ENCODE measurements at places on chromosomes 4 and X.

- DNase-seq: no peak
These were observed 277.0 kb upstream of the INTU start for GRCh38 chr4:127355743-127356142.

- no peak for DNase-seq
These were observed 841.6 kb upstream of the AADAT start for GRCh38 chr4:170931321-170931720.

DNA sequence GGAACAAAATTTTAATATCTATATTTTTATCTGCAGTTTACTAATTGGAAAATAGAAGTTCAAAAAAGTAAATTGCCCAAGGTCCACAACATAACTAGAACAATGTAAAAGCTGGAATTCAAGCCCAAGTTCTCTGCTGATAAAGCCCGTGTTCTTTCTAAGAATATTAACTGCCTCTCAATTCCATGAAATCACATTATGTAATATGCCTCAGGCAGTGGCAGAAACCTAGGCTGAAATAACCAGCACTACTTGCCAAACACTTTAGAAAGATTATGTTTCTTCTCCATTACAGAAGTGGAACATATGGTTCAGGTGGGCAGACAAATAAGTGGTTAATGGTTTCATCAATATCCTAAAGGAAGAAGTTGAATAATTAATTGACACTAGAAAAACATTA, 56.7 kb upstream of the ADGRL3 start:
- peak; percentile 8 for DNase-seq

DNA sequence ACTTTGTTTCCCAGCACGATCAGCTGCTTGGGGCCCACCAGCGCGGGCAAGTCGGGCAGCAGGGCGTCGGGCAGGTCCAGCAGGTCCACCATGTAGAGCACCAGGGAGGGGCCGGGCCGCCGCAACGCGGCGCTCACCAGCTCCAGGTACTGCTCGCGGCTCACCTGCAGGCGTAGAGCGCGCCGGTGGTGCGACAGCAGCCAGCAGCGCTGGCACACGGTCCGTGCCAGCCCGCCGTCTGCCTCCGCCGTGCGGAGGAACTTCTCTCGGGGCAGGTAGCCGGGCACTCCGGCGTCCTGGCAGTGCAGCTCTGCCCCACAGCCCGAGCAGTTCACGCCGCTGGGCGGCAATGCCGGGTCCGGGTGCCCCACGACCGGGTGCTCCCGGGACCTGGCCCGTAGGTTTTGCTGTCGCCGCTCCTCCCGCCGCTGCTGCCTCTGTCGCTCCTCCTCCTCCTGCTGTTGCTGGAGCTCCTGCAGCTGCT, 527 bp downstream of the NOA1 start:
- DNase-seq: peak; percentile 50

DNA sequence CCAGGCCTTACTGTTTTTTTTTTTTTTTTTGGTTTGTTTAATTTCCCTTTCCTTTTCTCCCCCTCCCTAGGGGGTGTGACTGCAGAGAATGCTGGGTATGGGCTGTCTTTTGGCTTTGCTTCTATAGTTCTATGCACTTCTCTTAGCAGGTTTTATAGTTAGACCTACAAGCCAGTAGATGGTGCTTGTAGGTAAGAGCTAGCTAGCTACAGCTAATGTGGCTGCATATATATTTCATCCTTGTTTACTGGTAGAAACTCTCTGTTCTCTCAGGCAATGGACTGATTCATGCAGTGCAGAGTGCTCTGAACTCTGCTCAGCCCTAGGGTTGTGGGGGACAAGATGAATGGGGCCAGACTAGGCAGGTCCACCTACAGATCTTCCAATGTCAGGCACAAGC, 246.4 kb downstream of the SH2D1A start:
- DNase-seq: no peak

- DNase-seq: peak; percentile 6
These were observed 162.6 kb downstream of the MAB21L2 start for GRCh38 chr4:150744570-150744969.

DNA sequence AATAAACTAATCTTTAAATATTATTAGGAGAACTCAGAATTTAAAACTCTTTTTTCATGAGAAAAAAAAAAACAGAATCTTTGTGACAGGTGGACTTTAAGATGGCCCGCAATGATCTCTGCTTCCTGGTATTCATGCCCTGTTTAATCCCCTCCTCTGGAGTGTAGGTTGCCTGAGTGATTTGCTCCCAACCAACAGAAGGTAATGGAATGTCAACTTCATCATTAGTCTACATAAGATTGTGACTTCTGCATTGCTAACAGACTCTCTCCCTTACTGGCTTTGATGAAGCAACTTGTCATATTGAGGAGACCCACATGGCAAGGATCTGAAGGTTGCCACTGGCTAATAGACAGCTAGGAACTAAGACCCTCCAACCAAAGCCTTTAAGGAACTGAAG, 88.8 kb downstream of the CORIN start:
- DNase-seq: no peak

- peak; percentile 25 for DNase-seq
These were observed 48.2 kb upstream of the KLF3 start for GRCh38 chr4:38615847-38616246.

GRCh38 chr4:5030221-5030620, 11.0 kb upstream of the CYTL1 start:
- DNase-seq: no peak

GRCh38 chr4:10403633-10404445, 53.4 kb downstream of the ZNF518B start:
- DNase-seq: peak; percentile 59

DNA sequence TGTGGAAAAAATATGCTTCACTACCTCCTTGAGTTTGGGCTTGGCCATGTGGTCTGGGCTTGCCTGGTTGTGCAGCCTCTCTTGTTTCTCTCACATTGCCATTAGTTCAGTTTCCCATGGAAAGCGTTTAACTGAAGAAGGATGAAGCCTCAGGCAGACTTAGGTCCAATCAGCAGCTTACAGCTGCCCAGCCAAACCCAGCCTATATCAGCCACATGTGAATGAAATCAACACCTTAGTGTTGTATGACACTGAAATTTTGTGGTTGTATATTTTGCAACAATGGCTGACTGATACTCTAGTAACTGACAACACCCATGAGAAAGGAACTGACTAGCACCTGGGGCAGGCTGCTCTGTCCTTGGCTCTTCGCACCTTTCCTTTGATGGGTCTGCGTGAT, 81.2 kb downstream of the KLF8 start:
- DNase-seq: peak; percentile 88

- no peak for DNase-seq
These were observed 180.3 kb upstream of the MXRA5 start for GRCh38 chrX:3526731-3527130.

GRCh38 chrX:102720237-102721168, at the start of gene GPRASP3:
Gene GPRASP3, plus strand, starts transcription at chrX:102720743. Its CDS starts 28,253 bp downstream, at chrX:102748996.
- peak; percentile 60 for DNase-seq

DNA sequence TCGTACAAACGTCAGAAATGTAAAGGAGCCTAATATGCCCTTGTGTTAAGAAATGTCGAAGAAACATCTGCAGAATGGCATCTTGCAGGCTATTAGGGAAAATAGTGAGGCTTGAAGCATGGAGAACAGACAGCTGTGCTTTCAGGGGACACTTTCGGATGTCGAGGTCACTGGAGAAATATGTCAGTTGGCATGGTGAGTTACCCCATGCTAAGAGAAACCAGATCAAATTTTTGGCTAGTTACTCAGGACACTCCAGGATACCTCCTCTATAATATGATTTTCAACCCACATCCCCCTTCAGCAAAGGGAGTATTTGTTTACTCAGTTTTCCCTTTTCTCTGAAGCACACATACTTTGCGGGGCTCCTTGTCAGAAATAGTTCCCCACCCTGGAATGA, 171.4 kb downstream of the GPC3 start:
- DNase-seq: no peak

GRCh38 chr4:156291317-156291716, 337.7 kb upstream of the CTSO start:
- peak; percentile 73 for DNase-seq

DNA sequence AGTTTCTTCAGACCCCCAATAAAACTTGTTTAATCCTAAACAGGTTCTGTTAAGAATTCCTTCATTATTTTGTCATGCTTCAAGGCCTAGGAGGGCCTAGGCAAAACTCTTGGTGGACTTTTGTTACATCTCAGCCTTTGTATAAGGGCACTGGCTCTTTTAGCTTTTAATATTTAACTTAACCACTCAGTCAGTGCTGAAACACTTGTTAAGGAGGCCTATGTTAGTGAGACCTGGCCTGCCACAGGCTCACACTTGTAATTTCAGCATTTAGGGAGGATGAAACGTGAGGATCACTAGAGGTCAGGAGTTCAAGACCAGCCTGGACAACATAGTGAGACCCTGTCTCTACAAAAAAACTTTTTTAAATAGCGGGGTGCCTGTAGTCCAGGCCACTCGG, 32.7 kb upstream of the PGK1 start:
- no peak for DNase-seq

DNA sequence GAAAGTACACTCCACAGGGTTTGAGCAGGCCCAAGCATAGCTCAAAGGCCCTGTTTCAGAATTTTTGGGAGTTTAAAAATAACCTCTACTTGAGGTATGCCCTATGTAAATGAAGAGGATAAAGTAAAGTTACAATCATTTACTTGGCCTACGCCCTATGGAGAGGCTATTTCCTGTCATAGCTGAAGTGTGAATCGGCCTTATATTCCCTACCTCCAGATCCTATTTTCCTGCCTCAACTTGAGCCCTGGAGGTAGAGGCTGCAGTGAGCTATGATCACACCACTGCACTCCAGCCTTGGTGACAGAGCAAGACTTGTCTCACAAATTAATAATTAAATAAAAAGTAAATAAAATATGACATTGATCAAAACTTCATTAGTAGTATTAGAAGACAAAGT, 11.5 kb upstream of the TXLNG start:
- DNase-seq: peak; percentile 75

DNA sequence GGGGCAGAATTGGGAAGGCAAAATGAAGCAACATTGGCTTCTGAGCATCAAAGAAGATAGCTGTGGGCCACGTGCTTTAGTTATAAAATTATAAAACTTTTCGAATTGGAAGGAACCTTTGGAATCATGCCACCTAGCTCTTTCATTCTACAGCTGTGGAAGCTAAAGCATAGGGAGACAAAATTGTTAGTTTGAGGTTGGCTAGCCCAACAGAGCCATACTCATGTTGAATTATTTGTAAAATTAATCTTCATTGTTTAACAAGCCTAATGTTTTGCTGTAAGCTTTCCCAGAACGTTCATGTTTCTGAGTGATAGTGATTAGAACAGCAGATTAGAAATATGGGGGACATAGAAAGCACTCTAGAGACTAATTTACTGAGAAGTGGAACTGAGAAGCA, 35.9 kb downstream of the HHIP start:
- DNase-seq: no peak

GRCh38 chrX:1612641-1613286, 2.1 kb upstream of the ASMT start:
- no peak for DNase-seq

DNA sequence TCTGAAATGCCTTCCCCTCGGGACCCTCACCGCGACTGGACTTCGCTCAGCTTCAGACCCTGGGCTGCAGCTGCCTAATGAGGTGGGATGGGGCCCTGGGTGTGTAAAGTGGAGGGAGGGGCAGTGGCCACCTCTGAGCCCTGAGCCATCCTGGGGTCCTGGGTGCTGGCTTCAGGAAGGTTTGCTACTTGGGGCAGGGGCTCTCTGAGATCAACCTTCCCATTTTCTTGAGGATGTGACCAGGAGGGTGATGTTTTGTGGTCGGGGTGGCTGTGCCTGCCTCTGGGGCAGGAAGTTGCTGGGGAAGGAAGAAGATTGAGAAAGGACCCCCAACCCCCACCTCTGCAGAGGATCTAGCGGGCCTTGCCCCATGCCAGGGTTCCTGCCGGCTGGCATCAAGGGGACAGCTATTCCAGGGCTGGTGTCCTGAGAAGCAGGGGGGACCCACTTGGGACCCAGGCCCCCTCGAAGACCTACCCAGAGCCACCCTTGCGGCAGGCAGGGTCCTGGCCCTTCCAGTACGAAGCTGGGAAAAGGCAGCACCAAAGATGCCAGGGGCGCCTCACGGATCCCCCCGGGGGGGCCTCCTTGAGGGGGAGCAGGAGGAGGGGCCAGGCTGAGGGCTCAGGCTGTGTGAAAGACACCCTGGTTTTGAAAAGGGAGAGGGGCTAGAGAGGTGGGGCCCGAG, 6.5 kb downstream of the SH3BP2 start:
- DNase-seq: no peak

- peak; percentile 24 for DNase-seq
These were observed at the start of gene EVC2 for GRCh38 chr4:5708449-5709206. Gene EVC2, minus strand, starts transcription at chr4:5708559. Its CDS starts 46 bp downstream, at chr4:5708513.

- DNase-seq: no peak
These were observed 45.7 kb upstream of the ADRA2C start for GRCh38 chr4:3720466-3720865.

DNA sequence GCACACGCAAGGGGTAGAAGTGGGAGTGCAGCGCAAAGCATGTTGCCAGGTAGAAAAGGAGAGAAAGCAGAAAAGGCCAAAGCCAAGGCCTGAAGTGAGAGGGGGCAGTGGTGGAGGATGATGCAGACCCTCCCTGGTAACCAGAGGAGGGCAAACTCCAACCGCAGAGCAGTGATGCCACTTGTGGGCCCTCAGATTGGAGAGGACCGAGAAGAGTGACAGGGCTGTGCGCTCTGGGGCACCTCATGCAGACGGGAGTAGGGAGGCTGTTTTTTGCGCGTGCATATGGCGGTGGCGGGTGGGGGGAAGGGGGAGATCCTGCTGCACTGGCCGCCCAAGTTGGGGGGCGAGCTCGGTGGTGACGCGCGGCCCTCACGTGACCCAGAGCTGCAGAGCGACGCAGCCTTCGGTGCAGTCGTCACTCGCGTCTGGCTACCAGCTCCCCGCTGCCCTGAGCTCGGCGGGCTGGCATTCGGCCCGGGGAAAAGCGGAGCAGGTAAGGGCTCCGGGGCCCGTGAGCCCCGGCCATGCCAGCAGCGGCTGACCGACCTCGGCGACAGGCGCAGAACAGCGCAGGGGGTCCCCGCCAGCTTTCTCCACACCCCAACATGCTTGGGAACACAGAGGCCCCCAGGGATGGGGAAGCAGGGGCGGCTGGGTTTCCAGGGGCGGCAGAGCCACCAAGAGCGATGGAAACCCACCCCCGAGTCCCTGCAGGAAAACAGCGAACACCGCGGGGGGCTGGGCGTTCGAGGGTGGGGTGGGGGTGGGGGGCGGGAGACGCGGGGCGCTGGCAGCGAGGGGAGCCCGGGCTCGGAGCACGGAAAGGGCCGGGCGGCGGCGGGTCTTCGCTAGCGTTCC, at the start of gene BEX3:
BEX3 (plus strand) TSS at position 421 of the 861 bp plus-strand sequence. CDS start 984 bp downstream, outside the sequence.
- DNase-seq: no peak

GRCh38 chr4:124079174-124079780, 633.3 kb downstream of the ANKRD50 start:
- DNase-seq: no peak

DNA sequence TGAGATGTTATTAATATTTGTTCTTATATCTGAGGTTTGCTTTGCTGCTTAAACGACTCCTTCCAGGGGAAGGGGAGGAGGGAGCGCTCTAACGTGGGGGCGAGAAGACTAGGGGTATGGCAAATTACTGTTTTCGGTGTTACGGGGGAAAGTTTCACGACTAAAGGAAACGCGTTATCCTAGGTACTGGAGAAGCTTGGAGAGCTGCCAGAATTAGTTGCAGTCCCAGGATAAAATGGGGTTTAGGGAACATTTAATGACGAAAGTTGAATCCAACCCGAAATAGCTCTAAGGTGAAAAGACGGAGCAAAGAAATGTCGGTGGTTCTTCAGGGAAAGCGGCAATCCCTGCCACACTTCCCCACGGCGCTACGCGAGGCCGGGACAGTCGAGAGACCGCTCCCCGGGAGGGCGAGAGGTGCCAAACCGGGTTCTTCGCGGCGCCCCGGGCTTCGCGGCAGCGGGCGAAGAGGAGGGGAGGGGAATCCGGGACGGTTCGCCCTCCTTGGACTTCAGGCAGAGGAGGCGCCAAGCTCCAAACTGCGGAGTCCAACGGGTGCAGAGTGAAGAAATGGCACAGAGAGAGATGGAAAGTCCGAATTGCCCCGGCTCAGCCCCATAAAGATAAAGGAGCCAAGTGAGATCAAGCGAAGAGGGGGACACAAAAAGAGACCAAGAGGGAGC, 724 bp downstream of the THOC2 start:
- DNase-seq: peak; percentile 10
